Femur (tissue), 1 donor: ENCODE measurements at places on chromosomes 4 and X.
A peak's percentile ranks its signal among the peaks of the same experiment; 100 is the strongest.

DNA sequence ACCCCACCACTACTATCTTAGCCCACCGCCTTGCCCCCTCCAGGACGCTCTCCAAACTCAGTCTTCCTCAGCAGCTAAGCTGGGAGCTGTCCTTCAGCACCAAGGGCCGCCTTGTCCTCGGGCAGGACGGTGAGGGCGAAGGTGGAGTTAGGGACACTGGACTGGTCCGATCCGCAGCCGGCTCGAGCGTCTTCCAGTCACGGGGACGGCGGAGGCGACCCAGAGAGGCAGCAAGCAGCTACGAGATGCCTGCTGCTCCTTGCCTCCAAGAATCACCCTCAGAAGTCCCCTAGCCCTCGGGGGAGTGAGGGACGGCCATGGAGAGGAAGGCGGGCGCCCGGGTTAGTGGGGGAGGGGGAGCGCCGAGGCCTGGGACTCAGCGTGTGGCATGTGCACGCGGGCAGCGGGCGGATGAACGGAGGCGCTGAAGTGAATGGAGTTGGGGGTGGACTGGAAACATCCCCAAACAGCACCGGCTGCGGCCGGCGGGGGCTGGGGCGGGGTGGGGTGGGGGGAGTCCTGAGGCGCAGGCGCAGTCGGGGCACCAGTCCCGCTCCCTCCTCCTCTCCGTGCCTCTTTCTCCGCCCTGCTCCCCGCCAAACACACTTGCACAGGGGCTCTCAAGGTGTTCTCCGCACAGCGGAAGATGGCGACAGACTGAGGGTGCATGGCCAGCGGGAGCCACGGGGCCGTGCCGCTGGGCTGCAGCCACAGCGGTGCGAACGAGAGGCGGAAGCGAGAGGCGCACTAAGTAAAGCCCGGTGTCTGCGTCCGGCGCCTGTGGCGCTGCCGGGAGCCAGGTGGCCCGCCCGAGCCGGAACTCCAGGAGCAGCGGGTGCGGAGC is at the start of gene NALF2:
Gene NALF2 (plus strand): TSS at position 545 of the 844 bp plus-strand sequence. CDS start 957 bp downstream, outside the sequence.
- DNase-seq: peak; percentile 77

GRCh38 chr4:124686279-124686678 is 26.3 kb downstream of the ANKRD50 start:
- DNase-seq: no peak

DNA sequence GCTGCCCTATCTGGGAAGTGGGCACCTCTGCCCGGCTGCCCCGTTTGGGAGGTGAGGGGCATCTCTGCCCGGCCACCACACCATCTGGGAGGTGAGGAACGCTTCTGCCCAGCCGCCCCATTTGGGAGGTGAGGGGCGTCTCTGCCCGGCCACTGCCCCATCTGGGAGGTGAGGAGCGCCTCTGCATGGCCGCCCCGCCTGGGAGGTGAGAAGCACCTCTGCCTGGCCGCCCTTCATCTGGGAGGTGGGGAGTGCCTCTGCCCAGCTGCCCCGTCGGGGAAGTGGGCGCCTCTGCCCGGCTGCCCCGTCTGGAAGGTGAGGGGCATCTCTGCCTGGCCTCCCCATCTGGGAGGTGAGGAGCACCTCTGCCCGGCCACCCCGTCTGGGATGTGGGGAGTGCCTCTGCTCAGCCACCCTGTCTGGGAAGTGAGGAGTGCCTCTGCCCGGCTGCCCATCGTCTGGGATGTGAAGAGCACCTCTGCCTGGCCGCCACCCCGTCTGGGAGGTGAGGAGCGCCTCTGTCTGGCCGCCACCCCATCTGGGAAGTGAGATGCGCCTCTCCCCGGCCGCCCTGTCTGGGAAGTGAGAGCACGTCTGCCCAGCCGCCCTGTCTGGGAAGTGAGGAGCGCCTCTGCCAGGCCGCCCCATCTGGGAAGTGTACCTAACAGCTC is 9.8 kb downstream of the PABPC1L2A start:
- no peak for DNase-seq

GRCh38 chr4:158999849-159000248 is 103.0 kb upstream of the RAPGEF2 start:
- DNase-seq: no peak

GRCh38 chr4:55926610-55927009 is 22.1 kb upstream of the CEP135 start:
- no peak for DNase-seq

DNA sequence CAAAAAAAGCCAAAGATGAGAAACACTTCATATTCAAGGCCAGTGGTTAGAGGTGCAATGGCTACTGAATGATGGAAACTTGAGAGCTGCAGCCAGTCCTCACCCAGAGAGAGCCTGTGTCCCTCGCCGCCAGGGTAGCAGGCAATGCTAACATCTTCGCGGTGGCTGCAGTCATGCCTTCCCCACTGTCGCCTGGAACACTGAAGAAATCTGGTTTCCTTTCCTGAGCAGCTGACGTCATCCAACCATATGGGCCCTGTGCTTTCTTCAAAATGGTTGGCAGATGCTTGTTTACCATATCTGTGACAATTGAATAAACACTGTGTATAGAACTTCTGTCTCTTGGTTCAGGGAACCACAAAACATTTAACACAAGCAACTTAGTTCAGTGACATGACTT is 39.7 kb downstream of the PRSS12 start:
- DNase-seq: no peak

DNA sequence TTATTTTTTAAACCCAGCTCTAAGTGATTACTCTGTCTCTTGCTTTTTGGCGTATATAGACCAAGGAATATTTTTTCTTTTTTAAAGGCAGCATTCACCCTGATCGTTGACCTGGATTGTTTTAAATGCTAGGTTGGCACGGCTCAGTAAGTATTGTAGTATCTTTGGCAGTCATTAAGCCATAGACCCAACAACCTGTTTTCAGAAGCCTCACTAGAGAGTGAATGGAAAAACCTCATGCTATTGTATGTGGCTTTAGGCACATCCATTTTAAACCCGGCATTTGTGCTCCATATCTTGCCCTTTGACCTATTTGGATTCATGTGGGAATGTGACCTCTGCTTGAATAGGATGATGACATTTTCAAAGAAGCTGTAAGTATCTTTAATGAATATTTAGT is 183.9 kb downstream of the SNCA start:
- no peak for DNase-seq

- DNase-seq: no peak
These were observed 6.4 kb downstream of the TCEAL8 start for GRCh38 chrX:103248553-103248952.

- DNase-seq: no peak
These were observed 33.1 kb downstream of the SMIM10L2A start for GRCh38 chrX:135454816-135455215.

DNA sequence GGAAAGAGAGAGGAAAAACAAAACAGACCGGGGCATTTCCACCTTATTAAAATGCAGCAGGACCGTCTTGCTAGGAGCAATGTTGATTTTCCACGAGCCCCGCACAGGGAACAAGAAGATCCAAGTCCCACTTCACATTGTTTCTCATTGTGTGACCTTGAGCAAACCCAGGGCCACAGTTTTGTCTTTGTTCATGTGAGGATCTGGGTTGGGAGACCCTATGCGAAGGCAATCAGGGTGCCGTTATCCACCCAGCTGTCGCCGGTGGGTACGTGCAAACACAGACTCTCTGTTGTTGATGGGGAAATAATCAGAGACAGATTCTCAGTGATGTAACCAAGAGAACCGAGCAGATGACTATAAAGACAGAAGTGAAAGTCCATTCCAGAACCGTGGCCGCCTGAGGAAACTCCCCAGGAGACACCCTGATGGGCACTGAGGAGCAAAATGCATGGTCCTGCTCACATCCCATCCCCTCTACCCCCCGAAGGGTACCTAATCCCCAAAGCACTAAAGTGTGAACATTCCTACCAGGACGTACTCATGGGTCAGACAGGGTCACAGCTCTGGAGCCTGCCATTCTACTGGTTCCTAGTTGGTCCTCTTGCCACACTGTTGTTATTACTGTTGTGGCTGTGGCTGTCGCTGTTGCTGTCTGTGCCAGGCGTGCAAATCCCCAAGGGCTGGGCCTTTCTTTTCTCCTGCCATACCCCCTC is 102.7 kb upstream of the RBPJ start:
- peak; percentile 54 for DNase-seq

DNA sequence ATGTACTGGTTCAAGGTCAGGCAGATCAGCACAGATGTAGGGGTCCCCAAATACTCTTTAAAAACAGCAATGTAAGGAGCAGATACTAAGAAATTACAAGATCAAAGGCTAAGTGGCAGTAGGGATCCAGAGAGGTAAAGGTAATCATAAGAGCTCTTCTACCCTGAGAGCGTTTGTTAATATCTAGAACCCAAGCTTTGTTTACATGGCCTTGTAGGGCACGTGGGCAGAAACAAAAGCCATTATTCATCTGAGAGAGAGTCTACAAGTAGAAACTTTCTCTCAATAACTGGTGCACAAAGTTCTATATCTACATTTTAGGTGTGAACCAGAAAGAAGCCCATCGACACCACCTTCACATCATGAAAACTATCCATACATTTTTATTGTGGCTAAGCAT is 225.6 kb upstream of the PCDH10 start:
- no peak for DNase-seq

DNA sequence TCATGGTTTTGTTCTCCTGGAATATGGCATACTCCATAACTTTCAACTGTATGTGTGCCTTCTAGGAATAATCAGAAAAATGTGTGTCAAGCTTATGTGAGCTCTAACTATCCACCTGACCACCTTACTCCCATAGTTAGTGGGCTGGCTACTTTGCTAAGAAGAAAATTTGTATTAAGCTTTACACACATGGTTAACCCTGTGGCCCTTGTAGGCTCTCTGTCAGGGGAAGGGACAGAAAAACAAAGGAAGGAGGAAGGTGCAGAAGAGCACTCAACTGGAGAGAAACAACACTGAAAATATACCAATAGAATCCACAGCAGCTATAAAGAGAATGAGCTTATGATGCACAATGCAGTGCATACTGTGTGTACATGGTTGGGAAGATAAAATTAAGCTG is 84.6 kb downstream of the PPP3CA start:
- DNase-seq: no peak

- no peak for DNase-seq
These were observed 836.8 kb upstream of the LCORL start for GRCh38 chr4:18858229-18858922.

DNA sequence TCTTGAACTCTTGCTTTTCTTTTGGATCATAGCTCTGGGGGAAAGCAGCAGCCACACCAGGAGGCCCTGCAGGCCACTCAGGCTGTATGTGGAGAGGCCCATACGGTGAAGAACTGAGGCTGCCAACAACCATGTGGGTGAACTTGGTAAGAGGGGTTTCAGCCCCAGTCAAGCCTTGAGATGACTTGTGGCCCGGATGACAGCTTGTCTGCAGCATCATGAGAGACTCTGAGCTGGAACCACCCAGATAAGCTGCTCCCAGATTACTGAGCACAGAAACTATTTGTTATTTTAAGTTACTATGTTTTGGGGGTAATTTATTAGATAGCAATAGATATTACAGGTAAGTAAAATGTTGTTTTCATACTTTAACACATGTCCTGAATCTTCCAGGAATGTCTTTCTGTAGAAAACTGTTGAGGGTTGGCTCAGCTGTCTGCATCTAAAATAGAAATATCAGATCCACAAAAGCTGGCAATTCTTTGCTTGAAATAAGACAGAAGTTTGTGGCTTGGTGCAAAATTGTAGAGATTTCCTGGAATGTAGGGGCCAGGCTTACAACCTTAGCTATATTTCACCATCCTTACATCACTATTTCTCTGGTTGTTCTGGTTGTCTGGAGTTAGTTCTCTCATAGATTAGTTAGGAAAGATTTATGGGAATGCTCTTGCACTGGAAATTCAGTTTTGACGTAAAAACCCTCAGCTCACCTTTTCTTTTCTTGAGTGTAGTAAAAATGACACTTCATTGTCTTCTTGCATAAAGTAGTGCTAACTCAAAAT is 272.1 kb downstream of the RAPGEF2 start:
- no peak for DNase-seq

DNA sequence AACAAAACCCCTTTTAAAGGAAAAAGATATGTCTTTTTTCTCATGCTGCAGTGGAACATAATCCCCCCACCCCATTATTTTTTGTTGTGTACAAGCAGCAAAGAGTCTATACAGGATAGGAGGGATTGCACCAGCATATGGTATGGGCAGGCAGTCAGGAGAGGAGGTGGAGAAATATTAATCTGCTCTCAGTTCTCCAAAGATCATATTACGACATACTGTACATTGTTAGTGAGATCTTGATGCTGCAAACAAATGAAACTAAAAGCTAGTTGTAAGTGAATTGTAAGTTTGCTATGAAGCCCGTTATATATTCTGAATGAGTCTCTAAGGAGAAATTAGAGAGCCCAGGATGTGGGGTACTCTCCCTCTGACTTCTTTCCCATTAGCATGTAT is 75.3 kb downstream of the RAPGEF2 start:
- no peak for DNase-seq

GRCh38 chr4:15003401-15003890 is 1.2 kb downstream of the CPEB2 start:
- DNase-seq: peak; percentile 56

DNA sequence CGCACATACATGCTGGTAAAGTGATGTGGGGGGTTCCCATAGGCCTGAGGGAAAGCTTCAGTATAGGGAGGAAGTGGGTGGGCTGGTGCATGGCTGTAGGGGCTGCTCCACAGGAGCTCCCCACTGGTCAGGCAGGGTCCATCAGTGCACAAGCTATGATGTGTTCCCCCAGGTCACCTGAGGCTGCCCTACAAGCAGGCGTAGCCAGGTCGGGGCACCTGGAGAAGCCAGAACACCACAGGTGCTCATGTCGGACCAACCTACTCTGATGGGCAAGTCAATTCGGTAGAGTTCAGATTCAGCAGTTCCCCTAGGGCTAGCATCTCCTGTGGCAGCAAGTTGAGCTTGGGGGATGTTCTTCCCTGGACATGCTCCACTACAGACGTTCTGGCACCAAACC is 103.3 kb upstream of the EPHA5 start:
- no peak for DNase-seq

DNA sequence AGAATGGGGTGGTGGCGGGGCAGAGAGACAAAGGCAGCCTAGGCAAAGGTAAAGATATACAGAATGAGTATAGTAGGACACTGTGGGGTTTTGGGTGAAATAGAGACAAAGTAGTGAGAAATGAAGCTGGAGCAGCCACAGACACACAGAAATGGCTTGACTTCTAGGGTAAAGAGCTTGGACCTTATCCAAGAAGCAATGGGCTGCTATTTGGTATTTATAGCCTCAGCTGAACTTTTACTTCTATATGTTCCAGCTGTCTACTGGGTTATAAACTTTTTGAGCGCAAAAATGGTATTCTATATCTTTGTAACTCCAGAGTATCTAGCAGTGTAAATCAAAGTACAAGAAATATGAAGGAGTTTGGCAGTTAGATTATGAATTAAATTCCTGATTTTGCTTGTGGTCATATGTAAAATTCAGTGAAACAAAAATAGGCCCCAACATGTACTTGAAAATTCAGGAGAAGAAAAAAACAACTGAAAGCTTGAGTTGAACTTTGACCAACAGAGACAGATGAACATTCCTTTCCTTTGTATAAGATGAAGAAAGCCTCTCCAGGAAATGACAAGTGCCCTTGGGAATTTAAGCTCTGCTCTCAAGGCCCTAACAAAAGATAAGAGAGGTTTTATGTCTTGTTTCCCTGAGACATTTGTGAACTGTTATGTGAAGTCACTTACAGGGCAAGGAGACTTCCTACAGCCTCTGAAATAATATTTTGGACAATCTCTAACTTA is 354.1 kb downstream of the CHIC1 start:
- DNase-seq: no peak
